Testis (tissue), 5 donors: ENCODE measurements at places on chromosomes 12 and 14. TPM values are rescaled to one million over a fixed set of nuclear protein-coding genes. Genes with fewer than 3 reads are reported as not detected.

GRCh38 chr12:65305346-65305950, 27.0 kb downstream of the MSRB3 start:
- DNase-seq, result no peak

DNA sequence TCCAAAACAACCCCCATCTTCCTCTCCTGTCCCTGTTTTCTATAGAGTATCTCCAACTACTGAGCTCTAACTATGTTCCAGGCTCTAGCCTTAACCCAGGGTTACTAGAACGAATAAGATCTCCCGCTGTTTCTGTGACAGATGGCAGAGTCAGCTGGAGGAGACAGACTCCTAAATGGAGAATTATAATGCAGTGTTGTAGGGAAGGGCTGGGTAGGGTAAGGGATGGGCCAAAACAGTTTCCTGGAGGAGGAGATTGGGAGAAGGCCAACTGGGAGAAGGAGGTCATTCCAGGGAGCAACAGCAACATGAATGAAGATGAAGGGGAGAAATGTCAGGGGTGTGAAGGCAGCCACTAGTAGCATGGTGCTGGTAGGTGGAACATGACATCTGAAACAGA, 73.4 kb upstream of the ANO4 start:
- no peak for DNase-seq

- no peak for DNase-seq
Measured at GRCh38 chr14:91732439-91732838, 553 bp upstream of the CATSPERB start.

- no peak for DNase-seq
Measured at GRCh38 chr12:114163771-114164170, 197.6 kb upstream of the RBM19 start.

Gene BBOF1
- 40.6 TPM for total RNA-seq

DNA sequence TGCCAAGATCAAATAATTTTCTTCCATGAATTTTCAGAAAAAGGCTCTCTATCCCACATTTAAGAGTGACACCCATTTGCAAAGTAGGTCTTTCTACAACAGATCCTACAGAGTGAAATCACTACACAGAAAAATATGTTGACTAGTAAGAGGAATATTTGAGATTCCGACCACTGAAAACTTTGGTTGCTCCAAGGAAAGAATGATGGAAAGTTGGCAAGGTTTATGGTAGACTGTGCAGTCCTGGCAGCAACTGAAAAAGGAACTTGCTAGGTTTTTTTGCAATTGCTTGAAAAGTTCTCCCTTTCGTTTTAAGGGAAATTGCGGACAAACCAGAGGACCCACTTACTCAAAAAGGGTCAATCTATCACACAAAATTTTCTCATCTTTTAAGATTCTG, 83.1 kb upstream of the TSPAN8 start:
- no peak for DNase-seq

GRCh38 chr14:58724206-58724605, 86.4 kb downstream of the DACT1 start:
- no peak for DNase-seq

Gene NELL2
- 10.6 TPM for total RNA-seq

Gene SERPINA12
- total RNA-seq, result 0.47 TPM

- DNase-seq, result no peak
Measured at GRCh38 chr14:40525314-40525713, 1081.4 kb upstream of the LRFN5 start.

GRCh38 chr12:96091833-96092232, 56.4 kb upstream of the LTA4H start:
- DNase-seq, result no peak

- DNase-seq, result no peak
Measured at GRCh38 chr14:69880044-69880487, 850 bp downstream of the SMOC1 start.
